CD4-positive, alpha-beta T cell treated with Interferon alpha-2 for 1 hour (primary cell): ENCODE measurements at places on chromosomes 13 and 19.

DNA sequence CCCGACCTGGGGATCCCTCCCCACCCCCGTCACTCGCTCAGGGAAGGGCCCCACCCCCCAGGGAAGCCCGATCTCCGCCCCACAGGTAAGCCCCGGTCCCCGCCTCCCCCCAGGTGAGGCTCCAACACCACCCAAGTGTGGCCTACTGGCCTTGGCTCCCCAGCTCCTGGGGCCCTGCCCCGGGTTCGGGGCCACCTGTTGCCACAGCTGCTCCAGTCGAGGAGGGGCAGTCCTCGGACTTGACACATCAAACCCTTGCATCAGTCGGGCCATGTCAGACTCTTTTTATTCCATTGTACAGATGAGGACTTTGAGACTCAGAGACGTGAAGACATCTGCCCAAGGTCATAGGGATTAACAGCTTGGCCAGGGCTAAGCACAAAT is 512 bp downstream of the CC2D1A start:
- DNase-seq: peak; percentile 45

- no peak for DNase-seq
Measured at GRCh38 chr19:33227242-33227650, 1.6 kb upstream of the SLC7A10 start.

- DNase-seq: no peak
Measured at GRCh38 chr13:109646423-109646822, 140.0 kb downstream of the IRS2 start.

GRCh38 chr13:68030152-68030809 is 800.1 kb upstream of the PCDH9 start:
- no peak for DNase-seq

DNA sequence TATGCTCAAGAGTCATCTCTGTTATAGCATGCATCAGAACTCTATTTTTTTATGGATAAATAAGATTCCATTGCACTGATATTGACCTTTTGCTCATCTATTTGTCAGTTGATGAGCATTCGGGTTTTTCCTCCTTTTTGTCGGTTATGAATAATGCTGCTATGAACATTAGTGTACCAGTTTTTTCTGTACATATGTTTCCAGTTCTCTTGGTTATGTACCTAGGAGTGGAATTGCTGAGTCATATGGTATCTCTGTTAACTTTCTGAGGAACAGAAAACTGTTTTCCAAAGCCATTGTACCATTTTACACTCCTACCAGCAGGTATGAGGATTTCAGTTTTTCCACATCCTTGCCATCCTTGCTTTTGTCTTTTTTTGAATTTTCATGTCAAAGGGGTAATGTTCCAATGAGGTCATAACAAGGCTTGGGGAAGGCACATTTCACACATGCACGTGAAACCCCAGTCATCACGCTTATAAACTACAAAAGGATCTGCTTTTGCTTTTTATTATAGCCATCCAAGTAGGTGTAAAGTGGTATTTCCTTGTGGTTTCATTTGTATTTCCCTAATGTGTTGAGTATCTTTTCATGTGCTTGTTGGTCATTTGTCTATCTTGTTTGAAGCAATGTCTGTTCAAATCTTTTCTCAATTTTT is 14.6 kb downstream of the KBTBD7 start:
- DNase-seq: no peak

DNA sequence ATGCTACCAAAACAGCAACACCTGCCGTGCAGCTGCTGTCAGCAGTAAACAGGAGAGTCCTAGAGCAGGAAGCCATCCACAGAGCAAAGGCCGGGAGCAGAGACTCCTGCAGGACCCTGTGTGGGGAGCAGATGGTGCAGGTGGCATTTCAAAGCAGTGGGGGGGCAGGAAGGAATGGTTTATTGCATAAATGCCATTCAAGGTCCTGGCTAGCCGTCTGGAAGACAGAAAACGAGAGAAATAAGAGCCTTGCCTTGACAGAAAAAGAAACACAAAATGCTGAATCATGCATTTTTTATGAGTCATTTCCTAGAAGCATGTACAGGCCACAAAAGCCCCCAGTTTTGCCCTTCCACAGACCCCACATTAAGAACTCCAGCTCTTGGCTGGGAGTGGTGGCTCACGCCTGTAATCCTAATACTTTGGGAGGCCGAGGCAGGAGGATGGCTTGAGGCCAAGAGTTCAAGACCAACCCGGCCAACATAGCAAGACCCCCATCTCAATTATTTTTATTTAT is 5.4 kb downstream of the RSPH6A start:
- DNase-seq: no peak

DNA sequence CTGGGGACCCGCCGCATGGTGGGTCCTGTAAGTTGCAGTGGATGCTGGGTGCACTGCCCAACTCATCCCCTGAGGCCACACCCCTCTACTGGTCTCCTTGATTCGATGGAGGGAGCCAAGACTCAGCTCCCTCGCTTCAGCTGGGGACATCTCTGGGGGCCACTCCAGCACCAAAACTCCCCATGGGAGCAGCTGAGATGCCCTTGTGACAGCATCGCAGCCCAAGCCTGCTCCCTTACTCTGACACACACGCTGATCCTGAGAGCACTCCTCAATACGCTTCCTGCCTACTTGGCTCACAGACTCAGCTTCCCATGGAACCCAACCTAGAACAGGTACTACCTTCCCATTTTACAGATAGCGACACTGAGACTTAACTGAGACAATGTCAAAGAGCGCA is 56.2 kb downstream of the PEPD start:
- DNase-seq: no peak

DNA sequence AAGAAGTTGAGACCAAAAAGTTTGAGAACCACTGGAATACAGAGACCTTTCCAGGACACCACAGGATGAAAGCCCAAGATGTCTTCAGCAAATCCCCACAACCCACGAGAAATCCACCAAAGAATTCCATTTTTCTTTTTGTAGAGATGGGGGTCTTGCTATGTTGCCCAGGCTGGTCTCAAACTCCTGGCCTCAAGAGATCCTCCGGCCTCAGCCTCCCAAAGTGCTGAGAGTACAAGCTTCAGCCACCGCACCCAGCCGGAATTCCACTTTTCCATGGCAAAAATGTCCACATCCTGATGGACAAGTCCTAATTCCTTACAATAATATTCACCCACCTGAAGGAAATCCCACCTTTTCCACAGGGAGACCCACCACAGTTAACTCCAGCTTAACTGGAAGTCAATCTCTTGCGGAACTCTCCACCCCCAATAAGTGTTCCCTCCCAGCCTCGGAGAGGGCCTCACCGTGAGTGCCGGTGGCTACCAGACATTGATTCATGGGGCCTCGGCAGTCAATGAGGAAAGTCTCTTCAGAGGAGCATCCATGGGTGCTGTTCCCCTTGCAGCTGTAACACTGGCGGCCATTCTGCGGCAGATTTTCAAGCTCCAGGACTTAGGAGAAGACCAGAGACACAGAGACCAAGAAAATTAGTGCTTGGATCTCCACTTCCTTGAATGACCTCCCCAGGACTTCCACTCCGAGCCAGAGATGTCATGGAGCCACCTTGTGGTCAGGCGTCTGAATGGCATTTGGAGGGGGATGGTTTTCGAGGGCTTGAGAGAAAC is 12.3 kb upstream of the CADM4 start:
- DNase-seq: peak; percentile 47

- DNase-seq: peak; percentile 64
Measured at GRCh38 chr19:19562665-19563347, 24.7 kb downstream of the CILP2 start.

GRCh38 chr19:1103132-1103707 is 574 bp upstream of the GPX4 start:
- DNase-seq: no peak

DNA sequence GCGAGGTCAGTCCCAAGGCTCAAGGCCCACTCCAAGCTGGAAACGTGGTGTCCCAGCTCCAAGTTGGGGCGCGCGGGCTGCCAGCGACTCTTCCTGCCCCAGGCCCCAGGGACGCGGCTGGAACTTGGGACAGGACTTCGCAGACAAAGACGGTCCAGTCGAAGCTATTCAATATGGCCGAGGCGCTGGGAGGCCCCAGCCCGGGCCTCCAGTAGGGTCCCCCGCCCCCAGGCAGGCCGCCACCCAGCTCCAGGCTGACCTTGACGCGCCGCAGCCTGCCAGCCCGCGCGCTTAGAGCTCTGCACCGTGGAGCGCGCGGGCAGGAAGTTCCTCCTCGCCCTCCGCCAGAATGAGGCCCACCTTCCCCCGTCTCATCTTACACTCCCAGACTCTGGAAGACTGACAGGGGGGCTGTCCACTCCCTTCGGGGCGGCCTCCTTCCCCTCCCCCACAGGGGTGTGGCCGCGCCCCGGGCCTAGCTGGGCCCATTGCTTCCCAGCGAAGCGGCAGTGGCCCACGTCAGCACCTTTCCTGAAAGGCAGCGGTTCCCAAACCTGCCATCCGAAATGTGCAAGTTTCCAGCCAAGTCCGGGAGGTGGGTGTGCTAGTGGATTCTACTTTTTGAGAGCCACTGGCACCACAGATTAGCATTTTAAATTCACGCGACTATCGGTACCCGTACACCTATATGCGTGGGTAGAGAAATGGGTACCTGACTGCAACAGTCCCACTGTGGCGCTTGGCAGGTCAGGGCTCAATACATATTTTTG is at the start of gene CCDC8:
Gene CCDC8, minus strand, starts transcription at position 303 of the 770 bp plus-strand sequence. CDS start 754 bp downstream, outside the sequence.
- DNase-seq: no peak

GRCh38 chr19:29211562-29212355 is 1.2 kb downstream of the UQCRFS1 start:
- no peak for DNase-seq

DNA sequence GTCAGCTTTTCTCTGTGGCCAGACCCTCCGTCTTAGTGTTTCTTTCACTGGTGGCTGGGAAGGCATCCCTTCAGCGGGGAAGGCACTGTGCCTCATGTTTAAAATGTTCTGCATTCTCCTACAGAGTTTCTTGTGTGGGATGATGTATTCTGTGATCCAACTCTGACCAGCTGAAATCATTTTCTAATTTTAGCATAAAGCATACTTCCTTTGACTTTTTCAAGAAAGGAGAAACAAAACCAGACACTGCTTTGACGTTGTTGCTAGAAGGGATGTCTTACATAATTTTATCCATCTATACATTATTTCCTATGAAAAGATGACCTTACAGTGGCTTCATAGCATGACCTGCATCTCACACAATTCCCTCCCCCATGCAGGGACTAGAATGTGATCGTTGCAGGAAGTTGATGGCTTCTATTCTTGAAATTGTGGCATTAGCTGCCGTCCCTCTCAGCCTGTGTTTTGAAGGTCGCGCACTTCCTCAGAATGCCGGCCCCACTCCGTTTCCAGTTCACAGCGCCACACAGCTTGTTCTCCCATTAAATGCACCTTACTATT is 38.6 kb upstream of the TEX29 start:
- no peak for DNase-seq

- peak; percentile 82 for DNase-seq
Measured at GRCh38 chr19:19224852-19225494, 13.2 kb downstream of the NCAN start.

DNA sequence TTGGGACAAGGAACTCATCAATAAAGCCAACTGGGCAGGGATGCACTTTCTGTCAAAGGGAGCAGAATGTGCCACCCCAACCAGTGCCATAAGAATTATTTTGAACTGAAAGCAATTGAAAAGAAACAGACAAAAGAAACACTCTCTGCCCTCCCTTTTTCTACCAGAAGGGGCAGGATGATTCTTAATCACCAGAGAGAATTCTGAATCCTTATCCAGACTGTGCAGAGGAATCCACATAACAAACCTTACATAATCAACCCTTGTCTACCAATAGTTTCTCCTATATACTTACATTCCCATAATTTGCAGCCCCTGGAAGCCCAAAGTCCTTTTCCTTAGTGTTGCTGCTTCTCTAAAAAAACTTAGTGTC is 520.7 kb upstream of the NBEA start:
- DNase-seq: no peak

DNA sequence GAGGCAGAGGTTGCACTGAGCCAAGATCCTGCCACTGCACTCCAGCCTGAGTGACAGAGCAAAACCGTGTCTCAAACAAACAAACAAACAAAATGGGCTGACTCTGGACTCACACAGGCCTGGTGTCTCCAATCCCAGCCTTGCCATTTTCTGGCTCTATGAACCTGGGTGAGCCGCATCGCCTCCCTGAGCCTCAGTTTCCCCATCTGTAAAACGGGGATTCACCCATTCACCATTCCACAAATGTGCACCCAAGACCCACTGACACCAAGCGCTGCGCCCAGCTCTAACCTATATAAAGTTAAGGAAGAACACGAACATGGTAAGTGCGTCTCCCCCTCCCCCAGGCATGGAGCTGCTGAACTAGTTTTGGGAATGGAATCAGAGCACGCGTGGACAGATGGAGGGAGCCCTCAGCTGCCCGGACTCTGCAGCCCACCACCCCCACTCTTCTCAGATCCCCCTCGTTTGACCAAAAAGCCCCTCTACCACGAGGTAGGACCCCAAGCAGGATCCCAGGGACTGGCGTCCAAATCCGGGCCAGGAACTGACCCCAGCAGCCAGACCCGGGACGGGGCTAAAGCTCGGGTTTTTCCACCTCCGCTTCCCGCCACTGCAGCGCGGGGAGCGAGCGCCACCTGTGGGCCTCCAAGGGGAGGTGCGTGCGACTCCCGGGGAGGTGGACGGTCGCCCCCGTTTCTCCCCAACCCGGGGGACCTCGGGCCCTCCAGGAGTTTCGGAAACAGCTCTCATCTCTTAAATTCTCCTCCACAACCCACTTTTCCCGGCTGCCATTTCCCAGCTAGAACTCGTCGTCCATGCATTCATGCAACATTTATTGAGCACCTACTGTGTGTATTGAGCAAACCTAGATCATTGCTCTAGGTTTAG is 33.0 kb upstream of the ADGRE5 start:
- DNase-seq: peak; percentile 68

- no peak for DNase-seq
Measured at GRCh38 chr19:3350014-3350663, 16.2 kb upstream of the NFIC start.

- DNase-seq: no peak
Measured at GRCh38 chr19:46530636-46531035, 35.0 kb upstream of the PNMA8B start.

GRCh38 chr19:47663435-47663910 is 49.7 kb upstream of the EHD2 start:
- DNase-seq: no peak

GRCh38 chr19:17358395-17358794 is 18.7 kb downstream of the PLVAP start:
- DNase-seq: no peak

- no peak for DNase-seq
Measured at GRCh38 chr13:41788552-41788951, 172.4 kb downstream of the VWA8 start.

GRCh38 chr19:5436106-5436947 is 18.9 kb upstream of the ZNRF4 start:
- DNase-seq: no peak

GRCh38 chr13:73168226-73168952 is 109.6 kb downstream of the KLF5 start:
- DNase-seq: no peak

DNA sequence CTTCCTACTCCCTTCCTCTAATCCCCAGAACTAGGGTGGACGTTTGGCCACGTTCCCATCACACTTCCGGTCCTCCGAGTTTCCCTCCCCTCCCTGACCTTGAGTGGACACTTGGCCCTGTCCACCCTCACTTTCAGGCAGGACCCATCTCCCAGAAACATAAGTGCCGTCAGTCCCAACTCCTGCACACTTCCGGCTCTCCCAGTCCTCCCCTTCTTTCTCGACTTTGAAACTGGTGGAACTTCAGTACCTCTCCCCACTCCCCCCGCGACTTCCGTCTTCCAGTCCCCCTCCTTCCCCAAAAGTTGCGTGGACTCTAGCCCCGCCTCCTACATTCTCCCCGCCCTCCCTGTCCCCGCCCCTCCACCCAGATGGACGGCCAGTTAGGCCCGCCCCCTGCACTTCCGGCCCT is 278 bp upstream of the ZNF274 start:
- no peak for DNase-seq
